Activated naive CD4-positive, alpha-beta T cell (primary cell): ENCODE measurements at places on chromosomes 6 and 20.

- DNase-seq = no peak
Observed at GRCh38 chr6:44940367-44940766, 387.8 kb upstream of the RUNX2 start.

GRCh38 chr6:163761481-163761880 is 347.0 kb downstream of the QKI start:
- no peak for DNase-seq

DNA sequence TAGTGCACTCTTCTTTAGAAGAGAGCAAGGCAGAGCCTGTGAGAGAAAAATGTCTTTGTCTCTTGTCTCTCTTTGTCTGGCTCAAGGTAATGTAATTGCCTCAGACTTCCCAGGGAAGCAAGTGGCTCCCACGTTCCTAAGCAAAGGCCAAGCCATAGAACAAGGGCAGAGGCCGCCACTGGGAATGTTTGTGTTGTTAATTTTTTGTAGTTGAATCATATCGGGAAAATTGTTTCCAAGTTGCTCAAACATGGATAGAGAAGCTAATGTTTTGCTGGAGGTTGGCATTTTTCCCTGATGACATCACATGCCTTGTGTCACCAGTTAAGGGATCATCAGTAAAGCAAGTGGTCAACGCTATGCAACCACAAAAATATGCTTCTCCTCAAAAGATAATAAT is 211.5 kb upstream of the FOXA2 start:
- no peak for DNase-seq

GRCh38 chr20:6485351-6485750 is 282.1 kb upstream of the BMP2 start:
- no peak for DNase-seq

DNA sequence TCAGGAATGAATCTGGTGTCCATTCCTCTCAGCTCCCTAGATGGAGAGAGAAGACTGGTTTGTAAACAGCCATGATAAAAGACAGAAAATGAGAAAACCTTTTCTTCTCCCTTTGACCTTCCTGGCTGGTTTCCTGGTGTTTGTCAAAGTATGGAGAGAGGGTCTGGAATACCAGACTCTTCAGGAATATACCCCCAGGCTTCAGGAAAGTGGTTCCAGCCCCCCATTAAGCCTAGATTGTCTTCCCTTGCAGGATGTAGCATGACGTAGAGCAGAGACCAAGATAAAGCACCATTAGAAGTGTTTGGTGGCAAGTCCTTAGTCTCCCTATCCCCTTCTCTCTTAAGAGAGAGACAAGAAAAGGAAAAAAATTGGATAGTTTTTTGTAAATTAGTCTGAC is 51.1 kb downstream of the EIF2S2 start:
- no peak for DNase-seq

- DNase-seq = no peak
Observed at GRCh38 chr20:5216663-5217062, 89.9 kb downstream of the CDS2 start.

DNA sequence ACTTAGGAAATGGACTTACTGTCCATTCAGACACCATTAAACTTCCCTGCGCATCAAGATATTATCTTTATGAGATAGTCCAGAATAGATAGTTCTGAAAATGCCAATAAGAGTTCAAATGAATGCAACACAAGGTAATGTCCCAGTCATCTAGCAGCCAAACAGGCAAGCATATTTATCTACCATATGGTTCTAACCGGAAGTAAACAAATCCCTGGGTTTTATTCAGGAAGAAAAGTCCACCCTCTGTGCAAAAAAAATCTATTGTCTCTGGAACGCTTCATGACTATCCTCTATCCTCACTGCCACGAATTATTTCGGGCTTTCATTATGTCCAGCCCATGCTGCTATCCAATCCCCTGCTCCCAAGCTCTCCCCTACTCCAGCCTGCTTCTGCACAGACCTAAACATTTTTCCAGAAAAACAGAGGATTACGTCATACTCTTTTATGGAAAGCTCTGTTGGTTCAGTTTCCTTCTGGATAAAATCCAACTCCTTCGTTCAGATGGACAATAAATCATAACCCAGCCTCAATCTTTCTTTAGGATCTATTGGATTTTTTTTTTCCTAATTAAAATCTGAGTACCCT is 11.4 kb downstream of the PPIL6 start:
- no peak for DNase-seq

DNA sequence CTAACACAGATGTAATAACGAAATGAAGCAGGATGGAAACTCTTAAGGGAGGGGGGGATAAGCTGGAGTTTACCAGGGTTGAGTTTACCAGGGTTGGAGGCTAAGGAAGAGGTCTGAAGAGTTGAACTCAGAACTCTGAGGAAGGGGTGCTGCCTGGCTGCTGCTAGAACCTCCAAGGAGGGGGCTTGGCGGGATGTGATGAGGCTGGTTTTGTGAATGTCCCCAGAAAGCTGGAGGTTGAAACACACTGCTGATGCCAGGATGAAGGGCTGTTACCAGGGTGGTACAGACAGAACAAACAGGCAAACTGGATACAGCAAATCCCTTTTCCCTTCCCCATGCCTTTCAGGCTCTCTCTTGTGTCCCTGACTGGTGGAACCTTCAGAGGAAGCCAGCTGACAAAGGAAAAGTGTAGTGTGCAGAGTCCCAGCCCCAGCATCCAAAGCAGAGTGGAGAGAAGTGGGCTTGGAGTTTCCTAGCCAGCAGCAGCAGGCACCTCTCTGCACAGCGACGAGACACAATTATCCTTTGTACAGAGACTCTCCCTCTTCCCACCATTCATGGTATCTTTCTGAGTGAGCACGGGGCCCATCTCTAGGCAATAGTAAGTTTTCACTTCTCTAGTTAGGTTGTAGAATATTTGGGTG is 23.7 kb downstream of the UBE2V1 start:
- DNase-seq = no peak

- DNase-seq = no peak
Observed at GRCh38 chr20:24724982-24725533, 224.0 kb upstream of the CST7 start.

- no peak for DNase-seq
Observed at GRCh38 chr20:42945234-42945994, 244.3 kb downstream of the PTPRT start.

DNA sequence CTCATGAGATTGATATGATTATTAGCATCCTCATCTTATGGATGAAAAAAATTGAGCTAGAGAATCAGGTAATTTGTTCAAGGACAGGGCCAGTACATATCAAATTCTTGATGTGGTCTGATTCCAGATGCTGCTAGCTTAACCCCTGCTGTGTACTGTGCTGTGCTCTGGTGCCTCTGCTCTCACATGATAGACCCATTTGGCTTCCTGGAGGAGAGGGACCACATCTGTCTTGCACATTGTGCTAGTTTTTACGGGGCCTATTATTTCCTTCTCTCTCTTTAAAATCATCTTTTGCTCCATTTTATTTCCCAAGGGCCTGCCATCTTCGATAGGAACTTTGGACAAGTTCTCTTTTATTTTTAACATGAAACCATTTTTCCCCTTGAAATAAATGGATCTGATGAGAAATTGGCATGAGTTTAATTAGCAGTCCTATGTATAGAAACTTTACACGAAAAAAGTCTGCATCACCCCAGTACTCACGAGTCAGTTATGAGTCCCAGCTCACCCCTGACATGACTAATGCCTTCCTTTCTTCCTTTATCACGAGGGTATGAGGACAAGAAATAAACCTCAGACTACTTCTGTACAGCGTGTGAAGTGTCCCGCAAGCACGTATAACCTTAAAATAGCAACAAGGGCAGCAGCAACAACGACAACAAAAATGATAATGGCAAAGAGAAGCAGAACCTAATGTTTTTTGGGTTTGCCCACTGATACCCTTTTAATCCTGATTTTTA is 26.5 kb downstream of the CD109 start:
- no peak for DNase-seq

DNA sequence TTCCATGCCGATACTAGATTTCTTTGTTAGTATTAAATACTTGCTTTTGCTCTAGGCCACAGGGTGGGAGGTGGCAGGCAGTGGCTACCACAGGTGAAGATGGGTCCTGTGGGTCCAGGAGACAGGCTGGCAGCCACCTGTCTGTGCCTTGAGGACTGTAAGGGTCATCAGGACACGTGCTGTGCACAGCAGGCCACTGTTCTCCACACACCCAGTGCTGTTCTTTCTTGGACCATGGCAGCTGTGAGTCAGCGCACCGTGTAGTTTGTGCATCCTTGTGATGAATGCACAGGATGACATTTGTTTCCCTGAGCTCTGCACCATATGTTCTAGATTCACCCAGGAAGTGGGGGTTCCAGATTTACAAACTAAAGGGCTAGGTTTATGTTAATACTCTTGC is 317.0 kb downstream of the ZFAND3 start:
- DNase-seq = no peak

DNA sequence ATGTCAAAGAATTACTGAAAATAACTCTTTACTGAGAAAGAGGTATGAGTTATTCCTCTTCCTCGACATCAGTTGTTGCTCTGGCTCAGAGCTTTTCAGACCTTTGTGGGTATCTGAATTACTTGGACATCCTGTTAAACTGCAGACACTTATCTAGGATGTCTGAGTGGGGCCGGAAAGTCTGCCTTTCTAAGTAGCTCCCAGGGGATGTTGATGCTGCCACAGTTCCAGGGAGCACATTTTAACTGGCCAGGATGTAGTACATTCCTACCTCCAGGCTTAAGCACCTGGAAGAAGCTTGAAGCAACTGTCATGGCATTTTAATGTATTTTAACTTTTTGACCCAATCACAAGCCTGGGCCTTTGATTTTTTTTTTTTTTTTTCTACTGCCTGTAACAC is 265.8 kb upstream of the PLCB4 start:
- no peak for DNase-seq

- DNase-seq = no peak
Observed at GRCh38 chr6:81638366-81638765, 114.1 kb downstream of the TENT5A start.

GRCh38 chr6:25233226-25233625 is 45.9 kb upstream of the CARMIL1 start:
- DNase-seq = no peak

DNA sequence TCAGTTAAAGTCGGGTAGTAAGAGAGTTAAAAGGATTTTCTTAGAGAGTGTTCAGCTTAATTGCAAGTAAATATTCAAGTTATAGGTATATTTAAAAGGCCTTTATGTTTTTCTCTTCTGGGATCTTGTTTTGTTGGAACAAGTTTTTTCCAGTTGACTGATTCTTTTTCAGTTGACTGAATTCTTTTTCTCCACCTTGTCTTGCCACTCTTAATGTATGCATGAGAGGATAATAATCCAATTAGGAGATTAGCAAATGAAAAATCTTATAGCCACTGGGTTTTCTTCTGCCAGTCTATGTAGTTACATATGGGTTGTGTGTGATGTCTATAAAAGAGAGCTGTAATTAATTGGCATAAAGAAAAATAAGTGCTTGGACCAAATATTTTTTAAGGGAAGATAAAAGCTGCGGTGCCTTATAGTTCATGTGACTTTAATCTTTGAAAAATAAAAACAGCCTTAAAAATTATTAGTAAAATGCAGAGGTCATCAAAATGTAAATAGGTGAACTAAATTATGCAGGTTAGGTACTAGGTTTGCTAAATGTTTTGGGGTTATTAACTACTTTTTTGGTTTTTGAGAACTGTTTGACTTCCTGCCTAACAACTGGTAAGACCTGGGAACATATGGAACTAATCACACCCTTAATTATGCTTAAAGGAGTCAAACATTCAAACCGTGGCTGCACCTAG is 367.2 kb downstream of the HTR1B start:
- DNase-seq = no peak

DNA sequence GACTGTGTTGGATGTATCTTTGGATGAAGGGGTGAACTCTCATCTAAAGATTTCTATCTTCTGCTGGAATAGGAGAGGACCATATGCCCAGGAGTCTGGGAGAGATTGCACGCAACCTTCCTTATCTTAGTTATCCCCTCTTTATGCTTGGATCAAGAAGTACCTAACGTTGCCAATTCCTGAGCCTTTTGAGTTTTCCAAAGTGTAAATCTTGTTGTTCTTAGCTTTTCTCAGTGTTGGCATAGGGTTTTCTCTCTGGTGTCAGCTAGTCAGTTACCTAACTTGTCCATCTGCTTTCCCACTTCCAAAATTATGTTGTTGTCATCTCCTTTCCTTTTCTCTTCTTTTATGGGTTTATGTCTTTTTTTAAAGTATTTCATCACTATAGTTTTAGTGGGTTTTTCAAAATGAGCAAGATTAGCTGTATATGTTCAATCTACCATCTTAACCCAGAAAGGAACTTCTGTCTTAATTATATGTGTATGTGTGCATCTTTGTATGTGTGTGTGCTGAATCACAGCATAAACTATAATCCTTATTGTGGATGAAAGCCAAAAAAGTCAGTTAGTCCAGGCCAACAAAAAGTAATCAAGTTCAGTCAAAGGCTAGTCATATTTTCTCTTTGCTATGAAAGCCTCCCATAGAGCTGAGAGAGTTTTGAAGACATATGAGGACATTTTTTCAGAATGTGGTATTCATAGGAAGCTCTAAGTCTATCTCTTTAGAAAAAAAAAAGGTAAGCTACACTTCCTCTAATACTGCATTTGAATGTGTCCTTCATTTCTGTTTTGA is 72.1 kb downstream of the KHDC1L start:
- no peak for DNase-seq

DNA sequence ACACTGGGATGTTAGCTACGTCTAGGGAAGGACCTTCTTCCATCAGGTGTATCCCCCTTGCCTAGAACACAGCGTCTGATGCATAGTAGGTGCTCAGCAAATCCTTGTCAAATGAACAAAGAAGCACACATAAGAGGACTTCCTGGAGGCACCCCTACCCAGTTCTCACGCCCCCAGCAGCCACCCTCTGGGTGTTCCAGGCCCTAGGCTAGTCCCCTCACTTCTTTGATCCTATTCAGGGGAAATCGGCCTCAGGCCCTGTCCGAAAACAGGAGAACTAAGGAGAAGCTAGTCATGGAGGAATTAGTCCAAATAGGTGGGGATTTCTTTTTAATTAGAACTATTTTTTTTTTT is 84.7 kb upstream of the SIRPA start:
- no peak for DNase-seq

DNA sequence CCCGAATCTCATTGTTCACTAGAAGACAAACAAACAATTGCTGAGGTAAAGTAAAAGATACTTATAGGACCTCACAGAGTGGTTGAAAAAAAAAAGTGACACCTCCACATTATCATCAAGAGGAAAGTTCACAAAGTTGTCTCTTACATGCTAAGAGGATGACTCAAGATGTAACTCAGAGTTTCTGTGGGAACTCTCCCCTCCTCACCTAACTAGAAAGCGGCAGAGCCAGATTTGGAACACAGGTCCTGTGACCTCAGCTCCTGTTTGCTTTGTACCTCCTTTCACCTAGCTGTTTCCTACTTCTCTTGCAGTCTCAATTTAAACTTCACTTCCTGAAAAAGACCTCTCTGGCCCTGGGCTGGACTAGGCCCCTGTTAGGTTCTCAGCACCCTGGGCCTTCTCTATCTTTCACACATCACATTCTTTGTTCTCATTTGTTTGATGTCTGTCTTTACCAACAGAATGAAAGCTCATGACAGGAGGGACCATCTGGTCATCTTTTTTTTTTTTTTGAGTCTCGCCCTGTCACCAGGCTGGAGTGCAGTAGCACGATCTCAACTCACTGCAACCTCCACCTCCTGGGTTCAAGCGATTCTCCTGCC is 60.8 kb downstream of the CD24 start:
- DNase-seq = no peak
